Activated T-cell treated with anti-CD3 and anti-CD28 coated beads, Interleukin-2, amount 50 U/mL, for 4 hours (primary cell): ENCODE measurements at places on chromosomes 5 and 9. TPM values are rescaled to one million over a fixed set of nuclear protein-coding genes. Genes with fewer than 3 reads are reported as not detected.

DNA sequence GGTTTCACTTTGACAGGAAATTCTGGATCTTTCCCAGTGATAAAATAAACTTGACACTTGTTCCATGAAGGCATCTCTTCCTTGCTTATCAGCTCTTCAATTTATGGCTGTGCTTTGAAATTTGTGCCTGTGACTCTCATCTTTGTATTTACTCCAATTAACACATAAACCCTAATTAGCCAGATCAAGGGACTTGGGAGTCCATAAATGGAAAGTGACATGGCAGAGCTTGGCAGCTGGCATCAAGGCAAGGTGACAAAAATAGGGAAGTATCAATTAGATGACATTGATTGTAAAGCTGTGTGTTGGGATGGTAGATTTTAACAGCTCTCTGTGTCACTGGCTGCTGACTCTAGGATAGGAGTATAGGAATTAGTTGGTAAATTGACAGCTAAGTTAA lies 133.9 kb downstream of the PBX3 start:
- DNase-seq, result no peak

GRCh38 chr9:35482071-35482470 lies 7.8 kb upstream of the RUSC2 start:
- no peak for DNase-seq

- DNase-seq, result no peak
Observed at GRCh38 chr5:178769617-178770260, 39.3 kb upstream of the ZNF354A start.

Gene ITK
- total RNA-seq, result 227 TPM

Gene PCDHB8
- not detected for total RNA-seq

GRCh38 chr5:179834120-179834519 lies 13.4 kb downstream of the SQSTM1 start:
- no peak for DNase-seq

DNA sequence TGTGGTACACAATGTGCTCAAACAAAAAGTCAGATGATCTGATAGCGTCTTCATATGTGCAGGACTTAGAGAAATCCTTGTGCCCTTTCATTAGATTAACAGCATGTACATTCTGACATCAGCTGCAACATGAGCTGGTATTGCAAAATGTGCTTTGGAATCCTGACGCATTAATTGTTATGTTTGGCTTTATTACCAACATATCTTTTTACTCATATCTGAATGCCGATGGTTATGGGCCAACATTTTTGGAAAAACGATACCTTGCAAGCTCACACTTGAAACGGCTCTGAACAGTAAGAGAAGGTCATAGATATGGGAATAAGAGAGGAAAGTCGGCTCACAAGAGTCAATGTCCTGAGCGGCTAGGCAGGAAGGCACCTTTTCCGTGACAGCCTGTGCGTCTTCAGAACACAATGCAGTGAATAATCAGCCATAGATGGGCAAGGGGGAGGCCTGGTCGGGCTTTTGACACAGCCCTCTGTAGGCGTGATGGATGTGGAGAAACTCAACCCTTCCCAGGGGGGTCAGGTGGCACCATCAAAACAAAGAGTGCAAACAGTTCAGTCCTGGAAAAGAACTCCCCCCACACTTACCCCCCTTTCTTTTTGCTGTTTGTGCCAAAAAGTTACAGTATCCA lies 36.4 kb upstream of the GAS1 start:
- no peak for DNase-seq

DNA sequence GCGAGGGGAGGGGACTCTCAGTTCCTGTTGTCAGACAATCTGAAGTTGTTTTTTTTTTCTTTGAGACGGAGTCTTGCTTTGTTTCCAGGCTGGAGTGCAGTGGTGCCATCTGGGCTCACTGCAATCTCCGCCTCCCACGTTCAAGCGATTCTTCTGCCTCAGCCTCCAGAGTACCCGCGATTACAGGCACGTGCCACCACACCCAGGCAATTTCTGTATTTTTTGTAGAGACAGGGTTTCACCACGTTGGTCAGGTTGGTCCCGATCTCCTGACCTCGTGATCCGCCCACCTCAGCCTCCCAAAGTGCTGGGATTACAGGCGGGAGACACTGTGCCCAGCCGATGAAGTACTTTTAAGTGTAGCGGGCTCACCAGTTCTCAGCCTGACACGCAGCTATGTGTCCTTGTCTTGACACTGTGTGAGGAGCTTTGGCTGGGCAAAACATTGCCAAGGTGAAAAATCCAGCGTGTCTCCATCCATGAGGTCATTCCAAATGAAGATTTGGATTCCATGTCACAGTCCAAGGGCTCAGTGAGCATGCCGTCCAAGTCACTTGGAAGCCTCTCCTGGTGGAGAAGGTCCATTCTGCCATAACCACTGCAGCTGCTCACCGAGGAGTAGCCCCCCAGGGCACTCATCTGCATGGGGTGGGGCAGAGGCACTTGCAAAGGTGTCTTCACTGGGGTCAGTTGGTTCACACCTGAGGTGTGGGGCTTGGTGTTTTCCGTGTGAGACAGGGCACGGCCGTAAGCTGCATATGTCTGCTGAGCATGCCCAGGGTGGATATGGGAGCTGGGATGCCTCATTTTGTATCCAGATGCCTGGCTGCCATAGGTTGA lies 32.0 kb downstream of the OR2V1 start:
- no peak for DNase-seq

Gene ZDHHC21
- 3.4 TPM for total RNA-seq

Gene HMGCR
- 51.1 TPM for total RNA-seq

DNA sequence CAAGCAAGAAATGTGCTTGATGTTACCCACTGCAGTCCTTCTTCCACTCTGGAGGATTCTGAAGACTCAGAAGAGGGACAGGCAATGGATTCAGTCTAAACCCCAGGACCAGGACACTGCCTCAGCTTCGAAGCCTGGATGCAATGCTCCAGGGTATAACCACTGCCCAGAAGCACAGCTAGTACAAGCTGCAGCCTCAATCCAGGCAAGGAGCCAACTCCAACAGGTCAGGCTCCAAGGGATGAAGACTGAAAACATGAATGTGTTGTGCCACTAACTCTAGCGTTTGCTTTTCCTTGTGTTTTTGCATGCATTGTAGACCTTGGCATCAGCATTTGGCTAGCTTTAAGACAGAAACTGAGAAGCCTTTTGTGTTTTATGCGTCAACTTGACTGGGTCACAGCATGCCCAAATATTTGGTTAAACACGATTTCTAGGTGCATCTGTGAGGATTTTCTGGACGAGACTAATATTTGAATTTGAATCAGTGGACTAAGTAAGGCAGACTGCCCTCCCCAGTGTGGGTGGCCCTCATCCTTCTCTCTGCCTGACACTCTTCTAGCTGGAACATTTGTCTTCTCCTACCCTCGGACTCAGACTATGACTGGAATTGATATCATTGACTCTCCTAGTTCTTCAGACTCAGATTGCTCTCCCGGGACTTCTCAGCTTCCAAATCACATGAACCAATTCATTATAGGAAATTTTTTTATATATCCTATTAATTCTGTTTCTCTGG lies 20.5 kb upstream of the GPX3 start:
- no peak for DNase-seq

Gene C8G
- total RNA-seq, result 0.94 TPM

- DNase-seq, result no peak
Observed at GRCh38 chr5:132019337-132019736, 7.9 kb upstream of the ACSL6 start.

Gene SLC36A2
- not detected for total RNA-seq

DNA sequence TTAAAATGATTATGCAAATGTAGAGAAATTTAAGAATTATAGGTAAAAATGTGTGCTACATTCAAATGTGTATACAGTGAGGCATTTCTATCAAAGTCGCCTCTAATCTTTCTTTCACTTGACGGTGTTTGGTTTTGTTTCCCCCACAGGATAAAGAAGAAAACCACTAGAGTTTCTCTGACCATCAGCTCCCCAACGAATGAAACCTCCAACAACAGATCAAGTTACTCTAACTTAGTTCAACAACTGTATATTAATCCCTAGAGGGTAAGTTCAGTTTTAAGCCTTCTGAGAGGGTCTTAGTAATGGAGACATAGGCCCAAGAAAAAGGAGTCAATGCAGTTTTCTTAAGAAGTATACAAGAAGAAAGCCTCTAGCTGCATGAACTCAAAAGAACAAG lies 11.5 kb upstream of the MYOT start:
- no peak for DNase-seq

GRCh38 chr5:69525490-69525889 lies 32.9 kb downstream of the OCLN start:
- DNase-seq, result no peak

- no peak for DNase-seq
Observed at GRCh38 chr5:156570615-156571014, 243.7 kb downstream of the SGCD start.

GRCh38 chr5:73125289-73125688 lies 4.9 kb downstream of the TMEM171 start:
- no peak for DNase-seq

GRCh38 chr5:55345327-55345726 lies 37.5 kb downstream of the MTREX start:
- no peak for DNase-seq

Gene AK8
- total RNA-seq, result not detected

Gene UBE2QL1
- total RNA-seq, result not detected

Gene PCDHGA2
- not detected for total RNA-seq
